Calu3 (cell line): ENCODE measurements at places on chromosomes 5 and 9. TPM values are rescaled to one million over a fixed set of nuclear protein-coding genes. Genes with fewer than 3 reads are reported as not detected.
A peak's percentile ranks its signal among the peaks of the same experiment; 100 is the strongest.

Gene OMD
- total RNA-seq, result 0.14 TPM in 1 of 2 replicates, not detected in the other

Gene SH3RF2
- 21.9 and 25.1 TPM in 2 replicates for total RNA-seq

DNA sequence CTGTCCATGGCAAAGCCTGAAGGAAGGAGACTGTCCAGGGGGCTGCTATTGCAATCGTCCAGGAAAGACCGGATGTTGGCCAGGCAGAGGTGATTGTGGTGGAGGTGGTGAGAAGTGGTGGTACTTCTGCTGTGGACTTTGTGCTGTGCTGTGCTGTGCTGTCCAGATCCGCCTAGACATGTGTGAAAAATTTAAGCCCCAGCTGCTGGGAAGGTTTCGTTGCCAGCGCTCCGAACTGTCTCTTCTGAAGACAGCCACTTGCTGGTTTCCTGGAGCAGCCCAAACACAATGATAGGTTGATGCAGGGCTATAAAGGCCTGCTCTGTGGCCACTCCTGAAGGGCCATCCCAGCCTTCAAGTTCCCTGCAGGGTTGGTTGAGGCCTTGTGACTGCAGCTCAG lies 223.0 kb upstream of the MPDZ start:
- H3K27ac ChIP-seq, result no peak overlapping the region
- H3K4me3 ChIP-seq, result no peak overlapping the region
- H3K27me3 ChIP-seq, result no peaks in the 10 kb centered on the region
- H3K36me3 ChIP-seq, result no peaks in the 10 kb centered on the region

GRCh38 chr5:22892441-22892840 lies 39.3 kb upstream of the CDH12 start:
- DNase-seq, result no peak
- H3K36me3 ChIP-seq, result no peaks in the 10 kb centered on the region
- no peak overlapping the region for H3K27ac ChIP-seq
- no peaks in the 10 kb centered on the region for H3K27me3 ChIP-seq

GRCh38 chr5:113804264-113804663 lies 290.8 kb downstream of the YTHDC2 start:
- no peaks in the 10 kb centered on the region for H3K36me3 ChIP-seq
- DNase-seq, result peak; percentile 3
- no peak overlapping the region for H3K4me3 ChIP-seq
- peaks cover 17% of the 10 kb centered on the region for H3K4me1 ChIP-seq
- no peak overlapping the region for H3K27ac ChIP-seq
- H3K27me3 ChIP-seq, result peaks cover 4% of the 10 kb centered on the region

DNA sequence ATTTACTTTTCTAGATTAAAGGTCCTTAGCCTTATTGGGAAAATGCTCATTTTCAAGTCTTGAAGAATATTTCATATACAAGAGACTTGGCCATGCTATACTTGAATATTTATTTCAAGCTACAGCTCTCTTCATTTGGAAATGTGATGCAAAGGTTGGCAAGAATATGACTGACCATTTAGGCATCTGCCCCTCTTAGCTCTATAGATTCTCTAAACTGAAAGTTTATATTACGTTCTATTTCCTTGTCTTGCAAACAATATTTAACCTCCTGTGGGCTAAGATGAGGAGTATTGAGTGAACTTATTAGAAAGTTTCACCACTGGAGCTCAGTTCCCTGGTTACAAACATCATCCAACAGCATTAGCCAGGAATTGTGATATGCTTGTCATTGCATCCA lies 593.1 kb downstream of the MAT2B start:
- H3K4me1 ChIP-seq, result peaks cover 19% of the 10 kb centered on the region
- no peaks in the 10 kb centered on the region for H3K36me3 ChIP-seq
- H3K4me3 ChIP-seq, result no peak overlapping the region
- no peak overlapping the region for H3K27ac ChIP-seq
- DNase-seq, result no peak

- H3K27ac ChIP-seq, result no peak overlapping the region
- no peaks in the 10 kb centered on the region for H3K36me3 ChIP-seq
- H3K27me3 ChIP-seq, result peaks cover 25% of the 10 kb centered on the region
- peak; percentile 50 for DNase-seq
- H3K4me3 ChIP-seq, result no peak overlapping the region
Observed at GRCh38 chr5:32916648-32917047, 205.5 kb downstream of the NPR3 start.

DNA sequence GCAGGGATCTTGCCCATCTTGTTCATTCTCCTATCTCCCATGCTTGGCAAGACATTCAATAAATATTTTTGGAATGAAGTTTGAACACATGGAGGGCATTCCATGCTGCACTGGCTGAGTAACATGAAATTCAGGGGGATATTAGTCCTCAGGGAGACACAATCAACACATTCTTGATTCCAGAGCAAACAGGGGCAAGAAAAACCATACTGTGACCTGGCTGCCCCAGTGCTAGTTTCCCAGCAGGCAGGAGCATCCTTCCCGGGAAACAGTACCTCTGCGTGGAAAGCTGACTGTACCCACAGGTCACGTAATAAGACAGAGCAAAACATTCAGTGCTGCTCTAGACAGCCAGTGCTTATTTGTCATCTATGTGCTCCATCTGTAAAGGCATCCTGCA lies 66.3 kb upstream of the SPOCK1 start:
- no peak for DNase-seq
- no peak overlapping the region for H3K4me3 ChIP-seq
- no peak overlapping the region for H3K27ac ChIP-seq

- no peak overlapping the region for H3K4me3 ChIP-seq
- H3K27me3 ChIP-seq, result peaks cover 18% of the 10 kb centered on the region
- no peak for DNase-seq
- H3K36me3 ChIP-seq, result no peaks in the 10 kb centered on the region
- no peak overlapping the region for H3K27ac ChIP-seq
Observed at GRCh38 chr9:18825656-18826170, 207.3 kb downstream of the SAXO1 start.
